Transverse colon (tissue), 4 donors: ENCODE measurements at places on chromosomes 1 and 21. TPM values are rescaled to one million over a fixed set of nuclear protein-coding genes. Genes with fewer than 3 reads are reported as not detected.
A peak's percentile ranks its signal among the peaks of the same experiment; 100 is the strongest.

The IVL gene
- total RNA-seq, result not detected

DNA sequence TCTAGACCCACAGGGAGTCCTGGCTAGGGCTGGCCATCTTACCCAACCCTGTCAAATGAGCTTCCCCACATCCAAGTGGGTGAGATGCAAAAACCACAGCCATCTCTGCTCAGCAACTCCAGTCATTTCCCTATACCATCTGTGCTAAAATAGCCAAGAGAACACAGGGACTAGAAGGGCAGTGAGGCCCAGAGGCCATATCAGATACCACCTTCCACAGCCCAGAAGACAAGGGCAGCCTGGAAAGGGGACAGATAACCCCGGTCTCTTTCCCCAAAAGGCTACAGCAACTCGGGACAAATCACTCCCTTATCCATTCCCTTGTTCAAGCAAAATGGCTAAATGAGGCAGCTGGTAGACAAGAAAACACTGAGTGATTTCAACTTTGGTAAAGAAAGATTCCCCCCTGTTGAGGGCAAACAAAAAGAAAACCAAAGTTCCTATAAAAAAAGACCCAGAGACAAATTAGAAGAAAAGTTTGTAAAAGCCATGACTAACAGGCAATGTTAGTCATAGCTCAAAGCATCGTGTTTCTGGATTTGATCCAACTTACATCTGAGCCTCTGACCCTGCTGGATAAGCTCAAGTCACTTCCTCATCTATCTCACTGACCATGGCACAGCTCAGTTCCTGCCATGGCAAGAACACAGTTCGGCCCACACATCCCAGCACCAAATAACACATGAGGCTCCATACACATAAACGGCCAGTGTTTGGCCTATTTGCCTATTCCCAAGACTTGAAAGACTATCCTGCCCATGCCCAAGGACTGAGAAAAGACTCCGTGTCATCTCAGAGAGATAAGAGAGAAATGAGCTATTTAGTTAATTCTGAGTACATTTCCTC lies 3.1 kb downstream of the LAMB3 start:
- peak; percentile 44 for DNase-seq

The PADI4 gene
- not detected for total RNA-seq

The DDR2 gene
- 54.1 TPM for total RNA-seq

The ATP1A4 gene
- not detected for total RNA-seq
